Left ventricle myocardium inferior (tissue), 1 donor: ENCODE measurements at places on chromosomes 1 and 21. TPM values are rescaled to one million over a fixed set of nuclear protein-coding genes. Genes with fewer than 3 reads are reported as not detected.

- peak overlapping the region; percentile 25 for H3K4me3 ChIP-seq
- peaks cover 7% of the 10 kb centered on the region for H3K4me1 ChIP-seq
- H3K27ac ChIP-seq = no peak overlapping the region
- no peaks in the 10 kb centered on the region for H3K36me3 ChIP-seq
- no peaks in the 10 kb centered on the region for H3K27me3 ChIP-seq
- DNase-seq = no peak
These were observed 7.4 kb upstream of the DEGS1 start for GRCh38 chr1:224175617-224176016.

DNA sequence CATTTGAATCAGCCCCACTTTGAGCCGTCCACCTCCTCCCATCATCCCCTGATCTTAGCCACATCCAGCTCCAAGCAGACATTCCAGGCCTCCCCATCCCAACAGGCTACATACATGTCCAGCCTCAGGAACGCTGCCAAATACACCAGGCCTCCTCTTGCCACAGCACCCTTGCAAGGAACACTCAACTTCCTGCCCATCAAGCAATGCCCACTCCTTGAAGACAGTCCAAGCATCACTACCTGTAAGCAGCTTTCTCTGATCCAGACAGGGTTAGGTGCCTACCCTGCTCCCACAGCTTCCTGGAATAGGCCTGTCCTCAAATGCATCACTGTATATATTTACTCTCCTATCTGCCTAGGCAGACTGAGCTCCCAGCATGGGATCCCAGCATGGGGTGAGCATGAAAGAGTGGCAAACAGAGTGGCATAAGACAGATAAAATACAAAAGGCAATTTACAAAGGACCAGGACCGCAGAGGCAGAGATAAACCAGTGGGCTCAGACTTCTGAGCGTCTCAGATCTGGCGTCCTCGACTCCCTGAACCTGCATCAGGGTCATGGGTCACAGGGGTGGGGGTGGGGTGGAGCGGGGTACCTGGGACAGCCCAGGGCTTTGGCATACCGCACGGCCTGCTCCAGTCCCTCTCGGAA lies 816 bp downstream of the HYI start:
- peaks cover 41% of the 10 kb centered on the region for H3K4me1 ChIP-seq
- no peaks in the 10 kb centered on the region for H3K27me3 ChIP-seq
- peak overlapping the region; percentile 71 for H3K4me3 ChIP-seq

- no peaks in the 10 kb centered on the region for H3K27me3 ChIP-seq
- peaks cover 99% of the 10 kb centered on the region for H3K4me1 ChIP-seq
- peaks cover 22% of the 10 kb centered on the region for H3K36me3 ChIP-seq
- DNase-seq = peak; percentile 60
- peak overlapping the region; percentile 98 for H3K27ac ChIP-seq
These were observed 4.3 kb downstream of the S100A10 start for GRCh38 chr1:151989211-151989862.

DNA sequence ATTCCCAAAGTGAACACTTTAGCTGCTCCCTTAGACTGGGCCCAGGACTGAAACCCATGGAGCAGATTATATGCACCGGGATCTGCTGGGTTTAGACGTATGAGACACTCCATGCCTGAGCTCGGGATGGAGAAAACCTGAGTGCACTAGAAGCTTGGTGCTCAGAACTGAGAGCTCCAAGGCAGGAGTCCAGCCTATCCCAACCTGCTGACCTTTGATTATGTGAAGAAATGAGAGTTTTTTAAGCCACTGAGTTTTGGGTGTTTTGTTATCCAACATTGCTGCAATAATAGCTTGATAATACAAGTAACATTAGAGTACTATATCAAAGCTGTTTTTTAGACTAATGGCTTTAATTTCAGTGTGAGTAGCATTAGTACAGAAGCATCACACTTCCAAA lies 131.5 kb upstream of the KCNK1 start:
- no peaks in the 10 kb centered on the region for H3K27me3 ChIP-seq
- H3K27ac ChIP-seq = no peak overlapping the region
- H3K4me1 ChIP-seq = no peaks in the 10 kb centered on the region
- no peak for DNase-seq

- no peaks in the 10 kb centered on the region for H3K4me1 ChIP-seq
- no peak for DNase-seq
- no peak overlapping the region for H3K4me3 ChIP-seq
- no peaks in the 10 kb centered on the region for H3K27me3 ChIP-seq
- H3K27ac ChIP-seq = no peak overlapping the region
These were observed 19.7 kb upstream of the DIPK1A start for GRCh38 chr1:92980732-92981647.

DNA sequence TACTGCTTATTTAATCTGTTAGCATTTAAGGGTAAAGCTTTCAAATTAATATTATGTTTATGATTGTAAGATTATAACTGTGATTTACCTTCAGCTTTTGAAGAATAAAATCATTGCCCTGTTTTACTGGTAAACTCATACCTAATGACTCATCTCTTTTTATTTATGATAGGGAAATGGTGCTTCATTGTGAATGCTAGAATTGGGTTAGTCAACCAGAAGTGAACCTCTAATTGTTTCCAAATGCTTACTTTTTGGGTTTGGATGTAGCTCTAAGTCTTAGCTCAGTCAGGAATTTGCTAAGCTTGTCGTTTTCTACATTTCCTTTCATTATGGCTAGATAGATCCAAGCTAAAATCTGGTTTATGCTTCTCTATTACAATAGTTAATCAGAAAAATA lies 59.4 kb downstream of the SLC30A7 start:
- no peak overlapping the region for H3K4me3 ChIP-seq
- H3K4me1 ChIP-seq = peaks cover 17% of the 10 kb centered on the region
- no peak for DNase-seq
- H3K36me3 ChIP-seq = peaks cover 19% of the 10 kb centered on the region
- no peaks in the 10 kb centered on the region for H3K27me3 ChIP-seq
- H3K27ac ChIP-seq = no peak overlapping the region

DNA sequence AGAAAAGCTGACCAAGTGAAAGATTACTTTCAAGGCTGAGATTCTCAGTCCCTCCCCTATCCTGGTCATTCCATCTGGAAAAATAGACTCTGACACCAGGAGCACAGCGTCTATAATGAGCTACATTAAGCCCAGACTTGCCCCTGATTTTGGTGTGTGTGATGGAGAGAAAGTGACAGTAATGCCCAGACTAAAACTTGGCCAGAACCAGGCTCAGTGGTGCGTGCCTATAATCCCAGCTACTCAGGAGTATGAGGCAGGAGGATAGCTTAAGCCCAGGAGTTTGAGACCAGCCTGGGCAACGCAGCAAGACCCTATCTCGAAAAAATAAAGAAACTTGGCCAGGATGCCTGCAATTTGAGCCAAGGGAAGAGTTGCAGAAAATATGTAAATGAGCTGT lies 15.9 kb downstream of the PLEKHA6 start:
- H3K27me3 ChIP-seq = no peaks in the 10 kb centered on the region
- no peaks in the 10 kb centered on the region for H3K36me3 ChIP-seq
- H3K27ac ChIP-seq = no peak overlapping the region

DNA sequence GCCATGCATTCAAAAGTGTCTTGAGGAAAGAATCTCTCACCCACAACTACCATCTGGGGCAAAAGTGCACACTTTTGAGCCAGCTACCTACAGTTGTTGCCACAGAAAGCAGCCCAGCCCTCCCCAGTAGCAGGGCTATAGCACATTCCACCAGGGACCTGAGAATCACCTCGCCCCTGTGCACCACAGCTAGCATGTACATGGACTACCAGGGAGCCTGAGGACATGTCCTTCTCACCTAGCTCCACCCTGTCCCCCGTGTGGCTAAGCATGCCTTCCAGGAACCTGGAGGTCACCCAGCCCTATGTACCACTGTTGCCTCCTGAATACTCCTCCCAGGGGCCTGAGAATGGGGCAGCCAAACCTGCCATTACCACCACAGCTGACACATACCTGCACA lies 16.9 kb downstream of the SPRR2G start:
- no peak overlapping the region for H3K27ac ChIP-seq
- H3K36me3 ChIP-seq = no peaks in the 10 kb centered on the region
- no peaks in the 10 kb centered on the region for H3K4me1 ChIP-seq
- H3K27me3 ChIP-seq = peaks cover 14% of the 10 kb centered on the region
- no peak overlapping the region for H3K4me3 ChIP-seq
- DNase-seq = no peak

DNA sequence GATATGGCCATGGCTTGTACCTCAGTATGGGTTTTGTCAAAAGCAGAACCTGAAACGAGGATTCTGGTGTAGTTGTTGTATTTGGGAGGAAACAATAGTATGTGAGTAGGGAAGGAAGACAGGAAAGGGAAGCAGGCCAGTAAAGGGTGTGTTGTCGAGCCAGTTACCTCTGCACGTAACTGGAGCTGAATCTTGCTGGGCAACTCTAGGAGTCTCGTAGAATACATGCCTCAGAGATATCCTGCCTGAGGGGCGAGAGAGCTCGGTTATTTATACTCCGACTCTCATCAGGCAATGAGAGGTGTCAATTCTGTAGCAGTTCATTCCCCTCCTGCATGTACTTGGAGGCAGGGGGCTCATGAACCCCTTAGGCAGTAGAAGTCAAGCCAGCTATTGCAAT lies 45.9 kb upstream of the KIF26B start:
- no peak for DNase-seq
- no peak overlapping the region for H3K27ac ChIP-seq
- no peaks in the 10 kb centered on the region for H3K36me3 ChIP-seq
- no peaks in the 10 kb centered on the region for H3K4me1 ChIP-seq
- no peaks in the 10 kb centered on the region for H3K27me3 ChIP-seq

DNA sequence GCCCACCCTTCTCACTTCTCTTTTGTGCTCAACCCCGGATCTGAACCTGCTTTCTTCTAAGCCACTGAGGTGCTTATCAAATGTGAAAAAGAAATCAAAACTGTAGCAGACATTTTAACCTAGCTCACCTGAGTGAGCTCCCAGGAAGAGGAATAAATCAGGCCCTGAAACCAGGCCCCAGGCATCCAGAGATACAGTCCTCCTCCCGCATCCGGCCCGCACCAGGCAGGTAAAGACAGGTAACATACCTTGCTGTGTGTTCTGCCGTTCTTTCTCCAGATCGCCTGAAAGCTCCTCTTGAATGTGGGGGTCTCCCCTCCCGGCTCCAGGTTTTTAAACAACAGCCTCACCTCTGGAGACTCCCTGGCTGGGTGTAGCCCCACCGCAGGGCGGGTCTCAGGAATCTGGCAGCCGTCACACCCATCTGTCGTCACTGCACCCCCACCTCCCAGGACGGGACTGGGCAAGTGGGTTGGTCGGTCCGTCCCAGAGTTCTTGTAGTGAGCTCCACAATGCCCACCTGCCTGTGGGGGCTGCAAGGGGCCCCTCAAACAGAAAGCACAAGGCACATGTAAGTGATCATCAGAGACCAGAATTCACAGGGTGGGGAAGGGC lies at the start of gene LAMB3:
Gene LAMB3 (minus strand): TSS at position 305 of the 615 bp plus-strand sequence. CDS start 1,481 bp downstream, outside the sequence.
- no peak within 1 kb of the TSS for H3K4me3 ChIP-seq
- peaks cover 68% of the 10 kb centered on the region for H3K4me1 ChIP-seq
- no peak for DNase-seq
- no peaks in the 10 kb centered on the region for H3K27me3 ChIP-seq

DNA sequence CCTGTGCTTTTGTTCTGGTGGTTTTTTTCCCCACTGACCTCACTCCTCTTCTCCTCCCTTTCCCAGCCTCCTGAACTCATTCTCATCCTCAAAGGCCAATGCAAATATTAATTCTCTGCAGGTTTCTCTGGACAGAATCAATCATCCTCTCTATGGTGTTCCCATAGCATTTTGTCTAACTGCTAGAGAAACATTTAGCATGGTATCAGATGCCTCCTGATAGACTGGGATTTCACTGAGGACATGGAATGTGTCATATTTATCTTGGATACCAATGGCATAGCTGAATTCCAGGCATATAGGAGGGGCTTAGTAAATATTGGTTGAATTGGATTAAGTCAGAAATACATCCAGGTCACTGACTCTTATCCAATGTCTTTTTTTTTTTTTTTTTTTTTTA lies 46.1 kb upstream of the SRP9 start:
- peaks cover 16% of the 10 kb centered on the region for H3K4me1 ChIP-seq
- H3K27me3 ChIP-seq = no peaks in the 10 kb centered on the region
- no peak for DNase-seq
- H3K27ac ChIP-seq = no peak overlapping the region
- no peaks in the 10 kb centered on the region for H3K36me3 ChIP-seq

The PALMD gene
- total RNA-seq = 123 TPM

The TRNP1 gene
- total RNA-seq = 35.7 TPM

The KCNQ4 gene
- 1.5 TPM for total RNA-seq

The MTMR11 gene
- total RNA-seq = 4.9 TPM

The TSPEAR gene
- total RNA-seq = 3.3 TPM

The KIAA0040 gene
- 12.8 TPM for total RNA-seq

The SCP2 gene
- 130 TPM for total RNA-seq

The CFHR4 gene
- total RNA-seq = not detected
